ENCODE measurements at places on chromosomes 6 and 20. TPM values are rescaled to one million over a fixed set of nuclear protein-coding genes. Genes with fewer than 3 reads are reported as not detected.

The MAK gene
- 0.95 TPM for total RNA-seq

The SAMD3 gene
- total RNA-seq, result 1.4 TPM

The CTAGE9 gene
- 0.19 TPM for total RNA-seq

The TBC1D32 gene
- 7.3 TPM for total RNA-seq

The PAX1 gene
- total RNA-seq, result not detected

The FAM209B gene
- not detected for total RNA-seq

The EPHA7 gene
- 0.12 TPM for total RNA-seq

The CD93 gene
- 104 TPM for total RNA-seq

The ZNF343 gene
- 7.3 TPM for total RNA-seq

The SLC12A5 gene
- not detected for total RNA-seq

The IL20RA gene
- total RNA-seq, result 1.1 TPM

The TPX2 gene
- 0.84 TPM for total RNA-seq

The GPR63 gene
- total RNA-seq, result 0.47 TPM

The ZSCAN26 gene
- 15.9 TPM for total RNA-seq

The CTCFL gene
- total RNA-seq, result not detected

The TREML1 gene
- total RNA-seq, result not detected

The UBD gene
- 1.1 TPM for total RNA-seq

The MMP24 gene
- 4.8 TPM for total RNA-seq

The MDFI gene
- 51.4 TPM for total RNA-seq

The PBOV1 gene
- not detected for total RNA-seq

All from omental fat pad (tissue), 4 donors.